ENCODE measurements at places on chromosomes 12 and 14. TPM values are rescaled to one million over a fixed set of nuclear protein-coding genes. Genes with fewer than 3 reads are reported as not detected.

DNA sequence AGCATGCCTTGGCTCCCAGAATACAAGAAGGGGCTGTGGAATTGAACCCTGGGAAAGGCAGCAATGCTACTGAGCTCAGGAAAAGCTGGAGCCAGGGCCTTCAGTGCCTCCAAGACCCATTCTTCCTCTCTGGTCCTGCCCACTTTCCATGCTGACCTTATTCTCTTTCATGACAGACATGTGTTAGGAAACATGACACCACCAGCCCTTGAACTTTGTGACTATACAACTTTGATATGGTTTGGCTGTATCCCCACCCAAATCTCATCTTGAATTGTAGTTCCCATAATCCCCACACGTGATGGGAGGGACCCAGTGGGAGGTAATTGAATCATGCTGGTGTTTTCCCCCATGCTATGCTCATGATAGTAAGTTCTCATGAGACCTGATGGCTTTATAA is 408.2 kb downstream of the DPF3 start:
- no peak for DNase-seq

Gene IL23A
- total RNA-seq = not detected

Gene OR4E1
- not detected for total RNA-seq

Gene INHBE
- 0.73 TPM for total RNA-seq

- no peak for DNase-seq
These were observed 11.1 kb upstream of the DPF3 start for GRCh38 chr14:72904840-72905561.

DNA sequence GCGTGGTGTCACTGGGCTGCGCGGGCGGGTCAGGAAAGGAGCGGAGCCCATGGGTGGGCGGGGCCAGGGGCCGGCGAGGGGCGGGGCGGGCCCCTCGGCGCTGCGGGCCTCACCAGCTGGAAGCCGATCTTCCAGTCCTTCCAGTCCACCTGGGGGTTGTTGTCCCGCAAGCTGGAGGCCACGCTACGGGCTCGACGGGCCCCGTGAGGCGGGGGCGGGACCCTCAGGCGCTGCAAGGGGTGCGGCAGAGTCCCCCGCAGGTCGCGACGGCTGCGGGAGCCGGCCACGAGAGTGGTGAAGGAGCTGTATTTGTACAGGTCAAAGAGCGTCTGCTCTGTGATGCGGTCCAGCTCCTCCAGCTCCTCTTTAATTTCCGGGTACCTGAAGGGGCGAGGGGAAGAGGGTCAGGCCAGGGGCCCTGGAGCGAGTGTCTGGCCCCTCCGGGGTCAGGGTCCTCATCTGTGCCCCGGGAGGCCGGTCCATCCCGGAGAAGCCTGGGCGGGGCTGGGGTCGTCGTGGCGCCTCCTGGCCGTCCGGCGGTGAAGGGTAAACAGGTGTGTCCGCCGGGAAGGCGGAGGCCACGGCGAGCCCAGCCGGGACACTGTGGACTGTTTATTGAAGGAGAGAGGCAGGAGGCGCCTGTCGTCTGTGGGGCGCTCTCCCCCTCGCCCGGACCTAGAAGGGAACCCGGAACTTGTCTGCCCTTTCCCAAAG is 11.9 kb downstream of the SCNN1A start:
- DNase-seq = peak; percentile 90

- DNase-seq = no peak
These were observed 10.0 kb downstream of the STYK1 start for GRCh38 chr12:10663869-10664268.

DNA sequence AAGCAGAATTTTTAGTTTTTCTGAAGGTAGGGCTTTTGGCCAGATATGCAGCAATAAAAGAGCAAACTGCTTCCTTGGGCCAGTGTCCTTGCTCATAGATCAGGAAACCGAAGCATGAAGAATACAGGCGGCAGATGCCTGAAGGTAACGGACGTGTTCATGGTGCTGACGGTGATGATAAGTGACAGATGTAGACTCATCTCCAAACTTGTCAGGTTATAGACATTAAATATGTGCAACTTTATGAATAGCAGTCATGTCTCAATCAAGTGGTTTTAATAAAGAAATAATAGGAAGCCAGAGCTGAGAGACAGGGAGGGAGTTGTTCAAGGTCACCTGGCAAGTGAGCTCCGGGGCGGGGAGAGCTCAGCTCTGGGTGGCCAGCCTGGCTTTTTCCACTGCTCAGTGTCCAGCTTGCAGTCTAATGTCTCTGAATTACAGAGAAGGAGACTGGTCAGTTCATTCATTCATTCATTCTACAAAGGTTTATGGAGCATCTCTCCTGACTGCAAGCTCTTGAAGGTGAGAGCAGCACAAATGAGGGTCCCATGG is 1.0 kb downstream of the SERPINA5 start:
- DNase-seq = no peak

DNA sequence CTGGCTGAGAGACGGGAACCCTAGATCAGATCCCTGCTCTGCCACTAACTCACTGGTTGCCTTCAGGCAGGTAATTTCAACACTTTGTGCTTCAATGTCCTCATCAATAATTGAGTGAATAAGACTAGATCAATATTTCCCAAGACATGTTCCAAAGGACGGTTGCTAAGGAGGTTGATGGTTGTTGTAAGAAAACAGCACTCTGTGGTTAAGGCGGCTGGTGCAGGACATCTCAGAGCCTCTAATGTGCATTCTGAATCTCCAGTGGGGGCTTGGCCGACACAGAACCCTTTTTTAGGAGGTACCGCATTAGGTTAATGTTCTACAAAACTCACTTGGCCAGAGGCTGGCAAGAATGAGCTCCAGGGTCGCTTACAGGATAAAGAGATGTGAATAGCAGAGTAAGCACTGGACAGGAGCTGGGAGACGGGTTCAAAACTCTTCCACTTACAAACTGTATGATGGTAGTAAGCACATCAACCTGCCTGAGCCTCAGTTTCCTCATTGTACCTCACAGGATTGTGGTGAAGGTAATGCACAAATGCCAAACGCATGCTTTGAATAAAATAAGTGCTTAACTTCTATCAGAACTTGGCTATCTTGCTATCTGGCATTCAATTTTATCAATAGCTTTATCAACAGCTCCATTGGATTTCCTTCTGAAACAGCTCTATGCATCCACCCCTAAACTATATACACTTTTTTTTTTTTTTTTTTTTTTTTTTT is 136.9 kb upstream of the PARP11 start:
- DNase-seq = no peak

GRCh38 chr14:69933623-69934275 is 54.5 kb downstream of the SMOC1 start:
- DNase-seq = no peak

Gene ZNF26
- total RNA-seq = 4.4 TPM

DNA sequence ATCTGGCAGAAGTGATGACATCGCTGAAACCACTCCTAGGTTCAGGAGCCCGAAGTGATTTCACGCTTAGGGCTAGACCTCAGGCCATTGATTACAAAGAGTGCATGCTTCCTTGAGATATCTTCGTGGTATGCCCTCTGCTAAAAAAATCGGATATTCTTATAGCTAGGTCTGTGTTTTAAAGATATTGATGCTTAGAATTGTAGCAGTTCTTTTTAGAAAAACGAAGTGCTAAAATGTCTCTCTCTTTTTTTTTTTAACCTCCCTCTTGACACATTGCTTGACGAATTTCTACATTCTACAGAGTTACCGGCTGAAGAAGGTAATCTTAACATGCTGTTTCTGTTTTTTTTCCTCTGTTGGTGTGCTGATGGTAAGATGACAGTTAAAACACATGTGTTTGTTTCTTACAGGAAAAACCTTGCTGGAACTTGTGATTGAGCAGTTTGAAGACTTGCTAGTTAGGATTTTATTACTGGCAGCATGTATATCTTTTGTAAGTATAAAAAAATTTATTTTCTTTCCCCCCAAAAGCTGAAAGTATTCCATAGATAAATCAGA is 1.3 kb downstream of the ATP2A2 start:
- DNase-seq = no peak

Gene TROAP
- not detected for total RNA-seq

DNA sequence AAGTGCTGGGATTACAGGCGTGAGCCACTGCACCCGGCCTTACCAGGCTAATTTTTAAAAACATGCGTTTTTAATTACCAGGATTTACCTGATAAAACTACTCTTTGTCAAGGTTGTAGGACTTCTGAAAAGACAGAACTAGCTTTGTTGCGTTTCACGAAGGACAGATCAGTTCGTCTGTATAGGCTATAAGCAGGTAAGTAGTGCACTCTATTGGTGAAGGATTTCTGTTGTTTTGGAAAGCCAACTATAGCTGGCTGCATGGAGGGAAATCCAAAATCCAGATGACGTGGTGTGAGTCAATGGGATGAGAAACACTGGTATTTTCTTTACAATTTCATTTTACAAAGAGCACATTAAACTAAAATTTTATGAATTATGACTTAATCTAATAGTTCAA is 14.6 kb downstream of the GNPNAT1 start:
- no peak for DNase-seq

Gene MYF6
- total RNA-seq = 1.1 TPM

DNA sequence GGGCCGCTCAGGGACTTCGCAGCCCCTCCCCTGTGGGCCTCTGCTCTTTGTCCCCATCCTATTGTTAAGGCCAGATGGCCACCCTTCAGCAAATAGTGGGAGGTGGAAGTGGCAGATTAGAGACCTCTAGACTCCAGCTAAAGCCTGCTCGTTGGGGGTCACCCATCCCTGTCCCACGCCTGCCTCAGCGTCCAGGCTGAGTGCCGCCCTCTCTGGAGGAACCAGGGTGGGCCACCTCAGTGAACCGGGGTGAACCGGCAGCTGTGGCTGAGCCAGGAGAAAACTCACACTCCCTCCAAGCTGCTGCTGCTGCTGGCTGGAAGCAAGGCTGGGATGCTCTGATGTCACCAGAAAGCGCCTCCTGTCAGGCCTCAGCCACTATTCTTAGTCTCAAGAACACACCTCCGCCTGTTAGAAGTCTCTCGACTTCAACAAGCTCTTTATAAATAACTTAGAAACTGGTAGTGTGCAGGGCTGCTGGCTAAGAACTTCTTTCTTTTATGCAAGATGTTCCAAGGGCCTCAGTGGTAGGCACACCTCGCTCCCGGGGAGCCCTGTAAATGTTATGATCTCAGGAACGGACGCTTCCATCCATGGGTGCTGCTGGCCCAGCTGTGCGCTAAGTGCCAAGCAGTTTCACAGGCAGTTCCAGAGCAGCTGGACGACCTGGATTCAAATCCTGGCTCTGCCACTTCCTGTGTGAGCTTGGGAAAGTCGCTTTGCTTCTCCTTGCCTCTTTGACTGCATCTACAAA is 19.8 kb upstream of the TESC start:
- no peak for DNase-seq

DNA sequence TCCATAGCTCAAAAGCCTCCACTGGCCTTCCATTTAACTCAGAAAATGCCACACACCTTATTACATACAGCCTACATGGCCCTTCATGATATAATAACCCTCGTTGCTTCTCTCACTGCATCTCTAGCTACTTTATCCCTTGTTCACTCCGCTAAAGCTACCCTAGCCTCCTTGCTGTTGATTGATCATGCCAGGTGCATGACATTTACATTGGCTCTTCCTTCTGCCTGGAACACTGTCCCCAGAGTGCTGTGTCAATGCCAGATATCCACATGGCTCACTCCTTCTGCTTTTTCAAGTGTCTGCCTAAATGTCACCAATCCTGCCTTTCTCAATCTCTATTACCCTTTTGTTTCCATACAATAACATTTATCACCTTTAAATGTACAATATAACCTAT is 58.3 kb downstream of the CAND1 start:
- DNase-seq = no peak

GRCh38 chr12:83349907-83350611 is 663.4 kb downstream of the TMTC2 start:
- DNase-seq = no peak

DNA sequence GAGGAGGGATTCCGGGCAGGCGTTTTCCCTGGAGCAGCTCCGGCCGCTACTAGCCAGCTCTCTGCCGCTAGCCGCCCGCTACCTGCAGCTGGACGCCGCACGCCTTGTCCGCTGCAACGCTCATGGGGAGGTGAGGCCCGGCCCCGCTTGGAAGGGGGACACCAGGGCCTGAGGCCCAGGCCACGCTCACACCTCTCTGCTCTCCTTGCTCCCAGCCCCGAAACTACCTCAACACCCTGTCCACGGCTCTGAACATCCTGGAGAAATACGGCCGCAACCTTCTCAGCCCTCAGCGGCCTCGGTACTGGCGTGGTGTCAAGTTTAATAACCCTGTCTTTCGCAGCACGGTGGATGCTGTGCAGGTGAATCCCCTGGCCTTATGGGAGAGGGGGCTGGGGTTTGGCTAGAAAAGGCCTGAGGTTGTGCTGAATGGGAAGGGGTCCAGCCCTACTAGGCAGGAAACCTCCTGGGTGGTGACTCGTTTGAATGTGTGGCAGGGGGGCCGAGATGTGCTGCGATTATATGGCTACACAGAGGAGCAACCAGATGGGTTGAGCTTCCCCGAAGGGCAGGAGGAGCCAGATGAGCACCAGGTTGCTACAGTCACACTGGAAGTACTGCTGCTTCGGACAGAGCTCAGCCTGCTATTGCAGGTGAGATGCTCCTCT is 597 bp downstream of the RNF31 start:
- no peak for DNase-seq

GRCh38 chr12:89962648-89963047 is 254.0 kb upstream of the ATP2B1 start:
- no peak for DNase-seq

- no peak for DNase-seq
These were observed 33.0 kb downstream of the BHLHE41 start for GRCh38 chr12:26091822-26092221.

Gene NEUROD4
- total RNA-seq = not detected

- no peak for DNase-seq
These were observed 471.2 kb downstream of the DIO2 start for GRCh38 chr14:79740066-79740601.

- DNase-seq = no peak
These were observed 1.7 kb upstream of the LIN7A start for GRCh38 chr12:80939231-80939950.

GRCh38 chr12:120810021-120810420 is 84.4 kb downstream of the ACADS start:
- DNase-seq = no peak

GRCh38 chr12:17928708-17929366 is 161.2 kb downstream of the RERGL start:
- no peak for DNase-seq

Gene PLCZ1
- not detected for total RNA-seq

DNA sequence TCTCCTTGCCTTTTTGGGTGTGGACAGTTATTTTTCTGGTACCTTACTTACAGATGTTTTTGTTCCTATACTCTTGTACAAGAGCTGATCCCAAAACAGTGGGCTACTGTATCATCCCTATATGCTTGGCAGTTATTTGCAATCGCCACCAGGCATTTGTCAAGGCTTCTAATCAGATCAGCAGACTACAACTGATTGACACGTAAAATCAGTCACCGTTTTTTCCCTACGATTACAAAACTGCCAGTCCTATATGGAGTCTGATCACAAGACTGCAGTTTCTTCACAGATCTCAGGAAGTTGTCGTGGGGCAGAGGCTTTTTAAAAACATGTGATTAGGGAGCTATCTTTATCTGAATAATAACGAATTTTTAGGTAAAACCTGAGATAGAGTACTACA is 1.3 kb downstream of the LYSET start:
- DNase-seq = no peak

- no peak for DNase-seq
These were observed 51.9 kb upstream of the TSPAN11 start for GRCh38 chr12:30874455-30875321.

Gene GPR162
- 5.7 TPM for total RNA-seq

- DNase-seq = no peak
These were observed 139.8 kb downstream of the TSPAN9 start for GRCh38 chr12:3216726-3217682.

Data from cardiac septum (tissue), 1 donor.